ENCODE measurements at places on chromosomes 5 and 9.

DNA sequence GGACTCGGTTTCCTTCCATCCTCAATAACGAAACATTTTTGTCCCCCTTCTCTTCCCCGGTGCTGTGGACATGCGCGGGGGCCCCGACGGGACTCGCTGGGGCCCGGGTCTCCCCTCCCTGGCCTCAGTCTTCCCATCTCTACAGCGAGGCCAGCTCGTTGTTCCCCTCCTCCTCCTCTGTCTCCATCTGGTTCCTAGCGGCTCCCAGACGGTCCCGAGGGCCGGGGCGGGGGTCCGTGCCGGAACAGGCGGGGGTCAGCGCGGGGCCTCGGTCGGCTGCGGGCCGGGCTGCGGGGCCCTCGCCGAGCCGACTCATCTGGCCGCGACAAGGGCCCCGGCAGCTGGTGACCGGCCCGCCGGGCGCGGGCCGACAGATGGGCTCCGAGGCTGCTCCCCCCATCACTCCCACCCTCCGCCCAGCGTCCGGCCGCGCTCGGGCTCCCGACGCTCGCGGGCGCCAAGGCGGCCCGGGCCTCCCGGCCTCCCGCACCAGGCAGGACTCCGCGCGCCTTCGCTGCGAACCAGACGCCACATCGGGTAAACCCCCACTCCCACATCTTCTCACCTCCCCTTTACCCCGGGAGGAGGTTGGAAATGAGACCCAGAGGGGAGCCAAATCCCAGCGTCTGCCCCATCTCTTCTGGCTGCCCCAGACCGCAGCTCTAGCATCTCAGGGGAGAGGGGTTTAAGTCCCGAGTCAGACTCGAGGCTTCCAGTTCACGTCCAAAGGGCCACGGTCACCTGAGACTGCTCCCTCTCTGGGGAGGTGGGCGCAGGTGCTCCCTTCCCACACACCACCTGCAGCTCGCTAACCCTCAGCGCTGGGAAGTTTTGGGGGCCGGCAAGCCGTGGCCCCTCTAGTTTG is 8.1 kb downstream of the BARHL1 start:
- no peak for DNase-seq

DNA sequence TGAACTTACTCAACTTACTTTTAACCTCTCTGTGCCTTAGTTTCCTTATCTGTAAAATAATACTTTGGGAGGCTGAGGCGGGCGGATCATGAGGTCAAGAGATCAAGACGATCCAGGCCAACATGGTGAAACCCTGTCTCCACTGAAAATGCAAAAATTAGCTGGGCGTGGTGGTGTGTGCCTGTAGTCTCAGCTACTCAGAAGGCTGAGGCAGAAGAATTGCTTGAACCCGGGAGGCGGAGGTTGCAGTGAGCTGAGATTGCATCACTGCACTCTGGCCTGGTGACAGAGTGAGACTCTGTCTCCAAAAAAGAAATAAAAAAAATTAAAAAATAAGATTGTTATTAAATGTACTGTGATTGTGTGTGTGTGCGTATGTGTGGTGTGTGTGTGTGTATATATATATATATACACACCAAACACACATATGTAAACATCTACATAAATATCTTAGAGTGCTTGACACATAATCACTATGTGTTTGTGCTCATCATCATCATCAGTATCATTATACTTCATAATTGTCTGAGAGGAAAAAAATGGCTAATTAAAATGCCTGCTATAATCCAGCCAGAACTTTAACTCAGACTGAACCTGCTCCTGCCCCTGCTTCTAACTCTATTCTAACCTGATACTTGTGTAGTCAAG is 312.8 kb downstream of the FER start:
- no peak for DNase-seq

GRCh38 chr9:109935406-109936087 is 155.5 kb downstream of the PALM2AKAP2 start:
- DNase-seq: no peak

GRCh38 chr9:5976674-5977397 is 38.6 kb downstream of the RANBP6 start:
- no peak for DNase-seq

- no peak for DNase-seq
These were observed 136.9 kb downstream of the PCSK5 start for GRCh38 chr9:76027416-76027815.

- no peak for DNase-seq
These were observed 206.4 kb downstream of the PTTG1 start for GRCh38 chr5:160627921-160628618.

- DNase-seq: no peak
These were observed 456.8 kb downstream of the DMAC1 start for GRCh38 chr9:7342736-7343135.

DNA sequence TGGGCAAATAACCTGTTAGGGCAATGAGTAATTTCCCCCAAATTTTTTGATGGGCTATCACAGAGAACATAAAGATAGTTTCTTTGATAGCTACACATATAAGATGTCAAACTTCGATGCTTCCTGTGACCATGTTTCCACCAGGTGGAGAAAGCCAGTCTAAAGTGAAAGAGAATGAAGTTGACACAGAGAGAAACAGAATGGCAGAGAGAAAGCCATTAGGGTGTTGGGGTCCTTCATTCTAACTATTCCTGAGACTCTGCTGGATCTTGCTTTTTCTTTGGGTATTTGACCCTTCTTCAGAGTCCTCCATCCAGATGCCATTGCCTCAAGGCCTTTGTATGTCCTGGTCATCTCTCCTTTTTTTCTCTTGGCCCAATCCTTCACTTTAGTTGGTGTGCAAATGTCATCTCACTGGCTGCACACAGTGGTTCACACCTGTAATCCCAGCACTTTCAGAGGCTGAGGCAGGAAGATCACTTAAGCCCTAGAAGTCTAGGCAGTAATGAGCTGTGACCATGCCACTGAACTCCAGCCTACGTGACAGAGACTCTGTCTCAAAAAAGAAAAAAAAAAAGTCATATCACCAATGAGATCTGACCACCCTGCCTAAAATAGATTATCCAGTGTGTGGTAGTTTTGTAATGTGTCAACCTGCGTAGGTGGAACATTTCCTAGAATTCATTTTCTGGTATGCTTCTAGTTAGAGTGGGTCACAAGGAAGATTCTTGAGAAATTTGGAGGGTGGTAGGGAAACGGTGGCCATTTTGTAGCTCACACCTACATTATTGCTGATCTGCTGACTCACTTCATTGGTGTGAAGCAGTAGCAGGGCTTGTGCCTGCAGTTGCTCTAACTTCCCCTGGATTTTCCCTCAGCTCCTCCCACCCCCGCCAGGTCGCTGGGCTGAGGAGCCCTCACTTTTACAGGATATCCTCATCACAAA is 20.8 kb upstream of the KIF2A start:
- no peak for DNase-seq

GRCh38 chr9:134390947-134391318 is 64.7 kb downstream of the RXRA start:
- no peak for DNase-seq

- peak; percentile 77 for DNase-seq
These were observed 33.5 kb upstream of the EBF1 start for GRCh38 chr5:159133041-159133741.

GRCh38 chr5:106894964-106895363 is 775.8 kb downstream of the EFNA5 start:
- DNase-seq: no peak

DNA sequence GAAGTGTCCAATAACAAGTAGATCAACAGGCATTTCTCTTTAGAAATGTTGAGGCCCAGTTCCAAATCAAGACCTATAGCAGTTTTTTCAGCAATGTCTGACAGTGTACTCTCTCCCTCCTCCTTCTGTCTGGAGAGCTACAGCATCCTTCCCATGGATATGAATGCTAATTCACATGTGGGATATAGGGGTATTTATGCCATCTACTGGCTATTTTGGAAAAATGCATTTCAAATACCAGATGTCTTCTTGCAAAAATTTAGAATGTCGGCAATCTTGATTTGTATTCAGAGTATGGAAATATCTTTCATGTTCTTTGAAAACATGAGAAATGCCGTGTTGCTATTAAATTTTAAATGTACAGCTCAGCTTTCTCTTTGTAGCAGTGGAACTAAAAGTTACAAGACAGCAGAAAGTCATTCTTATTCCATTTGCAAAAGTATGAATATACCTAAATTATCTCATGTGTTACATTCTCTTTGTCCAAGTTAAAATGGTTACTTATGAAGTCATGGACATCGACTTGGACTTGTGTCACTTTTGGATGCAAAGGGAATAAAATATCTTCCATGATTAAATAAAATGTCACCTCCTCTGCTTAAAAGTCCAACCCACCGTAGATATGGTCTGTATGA is 647.8 kb downstream of the TAF11L14 start:
- DNase-seq: peak; percentile 69

- DNase-seq: no peak
These were observed 65.2 kb downstream of the RAI14 start for GRCh38 chr5:34721327-34721726.

GRCh38 chr5:19837536-19838174 is 150.3 kb downstream of the CDH18 start:
- DNase-seq: no peak

- DNase-seq: no peak
These were observed 77.7 kb upstream of the SNX2 start for GRCh38 chr5:122697191-122697590.

GRCh38 chr9:134843740-134844139 is 36.9 kb upstream of the FCN2 start:
- DNase-seq: no peak

DNA sequence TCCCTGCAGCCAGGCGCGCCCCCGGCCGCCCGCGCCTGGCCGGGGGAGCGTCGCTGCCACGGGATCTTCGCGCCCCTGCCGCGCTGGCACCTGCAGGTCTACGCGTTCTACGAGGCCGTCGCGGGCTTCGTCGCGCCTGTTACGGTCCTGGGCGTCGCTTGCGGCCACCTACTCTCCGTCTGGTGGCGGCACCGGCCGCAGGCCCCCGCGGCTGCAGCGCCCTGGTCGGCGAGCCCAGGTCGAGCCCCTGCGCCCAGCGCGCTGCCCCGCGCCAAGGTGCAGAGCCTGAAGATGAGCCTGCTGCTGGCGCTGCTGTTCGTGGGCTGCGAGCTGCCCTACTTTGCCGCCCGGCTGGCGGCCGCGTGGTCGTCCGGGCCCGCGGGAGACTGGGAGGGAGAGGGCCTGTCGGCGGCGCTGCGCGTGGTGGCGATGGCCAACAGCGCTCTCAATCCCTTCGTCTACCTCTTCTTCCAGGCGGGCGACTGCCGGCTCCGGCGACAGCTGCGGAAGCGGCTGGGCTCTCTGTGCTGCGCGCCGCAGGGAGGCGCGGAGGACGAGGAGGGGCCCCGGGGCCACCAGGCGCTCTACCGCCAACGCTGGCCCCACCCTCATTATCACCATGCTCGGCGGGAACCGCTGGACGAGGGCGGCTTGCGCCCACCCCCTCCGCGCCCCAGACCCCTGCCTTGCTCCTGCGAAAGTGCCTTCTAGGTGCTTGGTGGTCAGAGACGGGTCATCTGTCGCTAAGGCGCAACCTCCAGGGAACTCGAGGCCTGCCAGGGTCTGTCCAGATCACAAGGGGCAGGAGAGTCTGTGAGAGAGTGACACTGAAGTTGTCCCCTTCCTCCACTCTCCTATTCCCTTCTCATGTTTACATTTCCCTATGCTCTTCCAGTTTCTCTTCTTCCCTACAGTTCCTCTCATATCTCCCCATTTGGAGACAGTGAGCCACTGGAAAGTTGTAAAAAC is 1.3 kb downstream of the GPR150 start:
- peak; percentile 28 for DNase-seq

GRCh38 chr5:175902026-175902425 is 30.6 kb downstream of the CPLX2 start:
- no peak for DNase-seq

DNA sequence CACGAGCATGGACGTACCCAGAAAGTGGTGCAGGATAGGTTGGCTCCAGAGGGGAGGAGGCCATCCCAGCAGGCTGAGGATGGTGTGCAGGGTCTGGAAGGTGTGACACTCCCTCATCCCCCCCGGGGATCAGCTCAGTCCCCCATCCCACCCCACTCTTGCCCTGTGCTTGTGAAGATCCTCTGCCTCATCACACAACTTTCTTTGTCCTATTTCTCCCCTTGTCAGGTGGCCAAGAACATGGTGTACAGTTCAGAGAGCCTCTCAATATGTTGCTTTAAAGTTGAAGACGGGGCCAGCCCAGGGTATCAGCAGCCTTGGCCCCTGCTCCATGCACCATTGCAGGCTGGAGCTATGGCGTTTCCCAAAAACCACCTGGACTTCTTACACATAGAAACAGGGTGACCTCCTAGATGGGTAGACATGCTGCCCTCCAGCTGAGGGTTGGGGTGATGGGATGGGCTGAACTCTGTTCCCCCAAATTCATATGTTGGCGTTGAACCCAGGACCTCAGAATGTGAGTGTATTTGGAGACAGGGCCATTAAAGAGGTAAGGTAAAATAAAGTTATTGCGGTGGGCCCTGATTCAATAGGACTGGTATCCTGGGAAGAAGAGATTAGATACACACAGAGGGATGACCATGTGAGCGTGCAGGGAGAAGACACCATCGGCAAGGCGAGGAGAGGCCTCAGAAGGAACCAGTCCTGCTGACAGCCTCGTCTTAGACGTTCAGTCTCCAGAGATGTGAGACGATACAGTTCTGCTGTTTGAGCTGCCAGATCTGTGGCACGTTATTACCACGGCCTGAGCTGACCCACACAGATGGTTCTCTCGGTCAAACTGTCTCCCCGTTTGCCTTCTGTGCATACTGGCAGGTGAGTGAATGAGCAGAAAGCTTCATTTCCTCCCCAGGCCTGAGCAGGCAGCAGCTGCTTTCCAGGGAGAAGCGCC is 272.5 kb downstream of the GADD45G start:
- no peak for DNase-seq

GRCh38 chr5:55344392-55344992 is 36.7 kb downstream of the MTREX start:
- DNase-seq: peak; percentile 54

GRCh38 chr9:134522976-134523375 is 118.6 kb upstream of the COL5A1 start:
- DNase-seq: no peak

GRCh38 chr9:347667-348292 is 133.1 kb downstream of the DOCK8 start:
- peak; percentile 45 for DNase-seq

DNA sequence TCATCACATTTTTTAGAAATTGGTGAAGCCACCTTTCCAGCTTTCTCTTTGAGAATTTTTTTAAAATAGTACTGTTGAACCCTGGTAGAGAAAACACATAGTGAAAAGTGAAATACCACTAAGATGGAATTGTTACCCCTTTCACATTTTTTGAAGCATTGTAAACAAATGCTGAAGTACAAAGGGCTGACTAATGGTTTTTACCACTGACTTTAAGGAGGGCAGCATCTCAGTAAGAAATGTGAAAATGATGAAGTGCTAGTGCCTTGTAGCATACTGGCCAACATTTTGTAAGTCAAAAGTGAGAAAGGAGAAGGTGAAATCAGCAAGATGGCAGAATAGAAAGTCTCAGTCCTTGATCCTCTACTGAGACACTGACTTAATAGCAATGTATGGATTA is 320.6 kb downstream of the PJA2 start:
- no peak for DNase-seq

GRCh38 chr5:58683567-58683966 is 100.7 kb downstream of the RAB3C start:
- no peak for DNase-seq
